ENCODE measurements at places on chromosomes 5 and 9. TPM values are rescaled to one million over a fixed set of nuclear protein-coding genes. Genes with fewer than 3 reads are reported as not detected.

MSX2 gene
- total RNA-seq, result 29.5 TPM

FOXE1 gene
- total RNA-seq, result 0.42 TPM

CTNNAL1 gene
- 19.9 TPM for total RNA-seq

IL11RA gene
- 19.4 TPM for total RNA-seq

NTNG2 gene
- total RNA-seq, result 2.2 TPM

SPINK4 gene
- not detected for total RNA-seq

MLLT3 gene
- 26.8 TPM for total RNA-seq

PCDHA6 gene
- 0.96 TPM for total RNA-seq

ECM2 gene
- 16.3 TPM for total RNA-seq

VPS13A gene
- total RNA-seq, result 56.0 TPM

PCDHGA7 gene
- 5.8 TPM for total RNA-seq

DNAH5 gene
- total RNA-seq, result 13.3 TPM

PCDHGA9 gene
- 8.9 TPM for total RNA-seq

IL33 gene
- total RNA-seq, result 49.7 TPM

PCDHA5 gene
- total RNA-seq, result 0.49 TPM

FAM81B gene
- 0.57 TPM for total RNA-seq

PTPRD gene
- 20.9 TPM for total RNA-seq

PTTG1 gene
- 2.6 TPM for total RNA-seq

PCYOX1L gene
- 14.7 TPM for total RNA-seq

NEUROG1 gene
- total RNA-seq, result not detected

DDX31 gene
- total RNA-seq, result 25.8 TPM

MCIDAS gene
- total RNA-seq, result 2.7 TPM

PLCXD3 gene
- total RNA-seq, result 4.5 TPM

ANKRD18A gene
- 16.6 TPM for total RNA-seq

GMCL2 gene
- not detected for total RNA-seq

CCL27 gene
- 0.68 TPM for total RNA-seq

PIP5K1B gene
- total RNA-seq, result 13.8 TPM

MORN5 gene
- total RNA-seq, result 1.4 TPM

PDE6A gene
- total RNA-seq, result not detected

Measured in ureter (tissue), 1 donor.